Endodermal cell (in vitro differentiated cells): ENCODE measurements at places on chromosomes 2 and 18.

- no peak for DNase-seq
Measured at GRCh38 chr2:46520130-46520711, 40.9 kb downstream of the TMEM247 start.

GRCh38 chr2:176099159-176099727 is 352 bp upstream of the HOXD12 start:
- peak; percentile 68 for DNase-seq

GRCh38 chr2:157737656-157738055 is 109.0 kb upstream of the ACVR1C start:
- no peak for DNase-seq

DNA sequence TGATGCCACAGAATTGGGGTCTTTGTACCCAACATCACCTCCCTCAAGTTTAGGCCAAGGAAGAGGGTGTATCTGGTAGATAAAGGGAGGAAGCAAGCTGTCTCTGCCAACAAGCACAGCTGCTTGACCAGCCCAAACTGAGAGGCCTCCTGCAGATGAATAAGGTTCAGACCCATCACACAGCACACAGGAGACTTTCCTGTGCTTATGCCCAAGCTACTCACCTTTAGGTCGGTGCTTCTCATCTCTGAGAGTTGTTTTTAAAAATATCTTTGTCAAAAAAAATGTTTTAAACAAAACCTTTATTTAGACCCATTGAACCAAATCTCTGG is 24.7 kb upstream of the SP3 start:
- no peak for DNase-seq

DNA sequence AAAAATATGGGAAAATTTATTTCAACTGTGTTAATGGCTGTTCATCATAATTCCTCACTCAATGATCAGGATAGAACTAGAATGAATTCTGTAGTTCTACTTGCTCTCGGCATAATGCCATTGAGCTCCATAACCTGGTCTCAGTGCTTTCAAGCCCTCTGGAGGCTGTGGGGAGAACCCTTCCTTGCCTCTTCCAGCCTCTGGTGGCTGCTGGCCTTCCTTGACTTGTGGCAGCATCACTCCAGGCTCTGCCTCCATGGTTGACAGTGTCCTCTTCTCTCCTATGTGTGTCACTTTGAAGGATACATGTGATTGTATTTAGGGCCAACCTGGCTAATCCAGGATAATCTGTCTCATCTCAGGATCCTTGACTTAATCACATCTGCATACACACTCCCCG is 26.9 kb upstream of the CABYR start:
- no peak for DNase-seq

DNA sequence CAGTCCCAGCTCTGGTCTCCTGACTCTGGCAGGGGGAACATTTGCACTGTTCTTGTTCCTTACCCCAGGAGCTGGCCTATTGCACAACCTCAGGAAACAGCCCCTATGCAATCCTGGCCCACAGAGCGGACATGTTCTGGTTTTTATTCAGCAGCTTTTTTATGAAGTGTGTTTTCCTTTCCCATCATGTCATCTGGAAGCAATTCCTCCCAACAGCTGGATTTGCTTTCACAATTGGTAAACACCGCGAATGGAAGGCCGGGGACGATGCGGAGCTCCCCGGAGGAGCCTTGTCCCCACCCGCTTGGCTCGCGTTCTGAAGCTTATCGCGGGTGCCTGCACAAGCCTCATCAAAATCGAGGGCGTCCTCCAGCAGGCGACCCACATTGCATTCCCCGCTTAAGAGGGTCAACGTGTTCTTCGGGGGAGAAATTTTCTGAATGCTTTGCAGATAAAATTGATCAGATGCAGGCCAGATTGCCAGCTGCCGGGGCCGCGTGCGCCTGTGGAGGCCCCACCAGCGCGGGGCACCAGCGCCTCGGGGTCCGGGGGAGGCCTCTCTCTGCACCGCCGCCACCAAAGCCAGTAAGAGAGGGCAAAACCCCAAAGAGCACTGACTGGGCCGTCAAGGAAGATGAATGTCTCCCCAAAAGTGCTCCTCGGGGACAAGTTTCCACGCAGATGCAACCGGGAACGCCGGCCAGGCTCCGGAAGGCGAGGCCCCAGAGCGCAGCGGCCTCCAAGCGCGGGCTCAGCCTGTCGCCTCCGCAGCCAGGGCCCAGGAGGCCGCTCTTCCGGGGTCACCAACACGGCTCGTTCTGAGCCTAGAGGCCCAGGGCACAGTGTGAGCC is 60.3 kb upstream of the SP3 start:
- no peak for DNase-seq

GRCh38 chr2:158714420-158714819 is 80.7 kb upstream of the DAPL1 start:
- no peak for DNase-seq

- no peak for DNase-seq
Measured at GRCh38 chr2:198756166-198756565, 701.6 kb downstream of the SATB2 start.

GRCh38 chr2:29920631-29921559 is 491 bp downstream of the ALK start:
- peak; percentile 79 for DNase-seq

DNA sequence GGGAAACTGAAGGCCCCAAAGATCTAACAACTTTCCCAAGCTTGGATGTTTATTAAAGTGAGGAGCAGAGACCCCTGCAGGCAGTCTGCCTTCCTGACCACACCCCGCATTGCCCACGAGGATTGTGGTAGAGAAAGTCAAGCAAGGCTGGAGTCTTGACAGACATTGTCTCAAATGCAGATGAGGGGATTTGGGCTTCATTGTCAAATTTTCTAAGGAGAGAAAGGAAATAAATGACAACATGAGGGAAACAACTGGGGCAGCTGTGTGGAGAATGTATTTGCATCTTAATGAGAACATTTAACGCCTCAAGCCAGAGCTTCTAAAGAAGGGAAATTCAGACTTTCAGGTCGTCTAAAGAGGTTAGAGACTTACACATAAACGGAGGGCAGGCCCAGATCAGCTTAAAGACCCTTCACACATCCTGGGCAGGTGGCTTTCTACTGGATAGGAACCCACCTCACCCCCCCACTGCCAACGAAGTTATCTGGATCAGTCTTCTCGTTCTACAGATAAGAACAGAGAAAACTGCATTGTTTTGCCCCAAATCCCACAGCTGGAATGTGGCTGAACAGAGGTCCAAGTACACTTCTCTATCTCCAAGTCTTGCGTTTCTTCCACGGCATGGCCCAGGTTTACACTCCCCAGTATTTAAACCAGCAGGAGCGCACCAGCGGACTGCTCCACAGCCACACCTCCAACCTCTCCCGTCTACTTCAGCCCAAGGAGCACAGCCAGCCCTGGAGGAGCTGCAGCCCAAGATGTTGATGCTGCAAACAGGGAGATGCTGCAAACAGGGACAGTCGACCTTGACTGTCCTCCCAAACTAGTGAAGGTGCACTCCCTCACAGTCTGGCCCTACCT is 16.2 kb upstream of the SCG2 start:
- peak; percentile 92 for DNase-seq

DNA sequence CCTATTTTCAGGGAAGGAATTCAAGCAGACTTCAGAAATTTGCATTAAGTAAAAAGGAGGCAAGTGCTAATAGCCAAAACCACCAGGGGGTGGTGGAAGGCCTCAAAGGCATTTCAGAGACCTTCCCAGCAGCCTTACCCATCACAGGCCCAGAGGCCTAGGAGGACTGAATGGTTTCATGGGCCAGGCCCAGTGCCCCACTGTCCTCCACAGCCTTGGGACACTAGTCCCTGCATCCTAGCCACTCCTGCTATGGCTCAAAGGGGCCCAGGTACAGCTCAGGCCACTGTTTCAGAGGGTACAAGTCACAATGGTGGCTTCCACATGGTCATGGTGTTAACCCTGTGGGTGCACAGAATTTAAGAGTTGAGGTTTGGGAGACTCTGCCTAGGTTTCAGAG is 58.6 kb upstream of the CHAC2 start:
- peak; percentile 58 for DNase-seq

DNA sequence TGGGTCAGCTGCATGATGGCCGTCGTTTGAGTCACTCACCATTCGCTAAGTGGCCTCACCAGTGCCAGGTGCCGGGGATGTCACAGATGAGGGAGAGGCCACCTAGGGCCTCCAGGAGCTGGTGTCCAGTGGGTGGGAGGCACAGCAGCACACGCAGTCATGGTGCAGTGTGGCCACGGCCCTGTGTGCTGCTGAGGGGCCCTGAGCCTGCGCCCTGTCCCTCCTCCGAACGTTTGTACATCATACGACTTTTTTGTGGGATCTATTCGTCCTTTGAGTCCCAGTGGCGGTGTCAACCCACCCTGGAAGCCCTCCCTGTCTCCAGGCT is 30.1 kb upstream of the ODC1 start:
- DNase-seq, result no peak

GRCh38 chr2:231222318-231223000 is 24.0 kb downstream of the ARMC9 start:
- no peak for DNase-seq

DNA sequence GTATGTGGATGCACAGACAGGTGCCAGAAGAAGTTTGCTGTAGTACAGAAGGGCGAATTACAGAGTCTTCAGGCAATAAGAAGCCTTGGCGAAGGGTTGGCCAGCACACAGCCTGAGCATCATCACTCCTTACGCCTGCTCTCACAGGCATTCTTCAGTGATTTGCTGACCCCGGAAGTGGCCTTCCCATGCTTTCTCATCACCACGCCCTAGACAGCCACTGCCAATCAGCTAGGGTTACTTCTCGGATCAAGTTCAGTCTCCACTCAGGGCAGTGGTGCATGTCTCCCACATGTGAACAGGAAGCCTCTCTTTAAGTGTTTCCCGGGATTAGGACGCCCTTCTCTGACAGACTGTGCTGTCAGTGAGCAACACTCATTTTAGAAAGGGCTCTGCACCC is 81.8 kb downstream of the C1QL2 start:
- DNase-seq, result peak; percentile 27

- peak; percentile 91 for DNase-seq
Measured at GRCh38 chr18:45775241-45775676, 50.2 kb upstream of the SIGLEC15 start.

GRCh38 chr18:58754544-58755068 is 83.3 kb downstream of the MALT1 start:
- DNase-seq, result no peak

GRCh38 chr18:48138660-48139430 is 208.4 kb upstream of the SMAD2 start:
- DNase-seq, result no peak

- DNase-seq, result no peak
Measured at GRCh38 chr2:102392942-102393341, 30.0 kb upstream of the IL18RAP start.

- DNase-seq, result no peak
Measured at GRCh38 chr2:151623631-151624030, 110.6 kb downstream of the NEB start.

- DNase-seq, result peak; percentile 75
Measured at GRCh38 chr2:10462178-10463083, 14.3 kb upstream of the ODC1 start.

DNA sequence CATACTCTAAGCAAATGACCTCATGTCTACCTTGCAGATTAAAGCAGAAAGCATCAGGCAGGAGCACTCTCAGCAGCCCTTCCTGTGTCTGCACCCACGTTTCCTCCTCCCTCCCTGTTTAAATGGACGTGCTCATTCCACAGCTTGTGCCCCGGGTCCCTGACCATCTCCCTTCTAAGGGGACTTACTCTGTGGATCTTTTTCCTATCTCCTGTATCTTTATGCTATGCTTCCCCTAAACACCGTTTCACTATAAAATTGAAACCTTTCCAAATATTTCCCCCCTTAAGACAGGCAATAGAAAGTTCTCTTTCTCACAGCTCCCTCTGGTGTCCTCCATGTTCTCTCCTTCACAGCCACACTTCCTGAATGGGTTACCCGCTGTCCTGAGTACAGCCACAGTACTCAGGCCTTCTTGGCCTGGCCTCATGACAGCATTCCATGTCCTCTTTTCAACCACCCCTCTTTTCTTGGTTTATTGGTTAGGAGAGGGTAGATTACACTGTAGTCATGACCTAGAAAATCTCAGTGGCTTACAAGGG is 41.1 kb downstream of the TMEM185B start:
- no peak for DNase-seq

DNA sequence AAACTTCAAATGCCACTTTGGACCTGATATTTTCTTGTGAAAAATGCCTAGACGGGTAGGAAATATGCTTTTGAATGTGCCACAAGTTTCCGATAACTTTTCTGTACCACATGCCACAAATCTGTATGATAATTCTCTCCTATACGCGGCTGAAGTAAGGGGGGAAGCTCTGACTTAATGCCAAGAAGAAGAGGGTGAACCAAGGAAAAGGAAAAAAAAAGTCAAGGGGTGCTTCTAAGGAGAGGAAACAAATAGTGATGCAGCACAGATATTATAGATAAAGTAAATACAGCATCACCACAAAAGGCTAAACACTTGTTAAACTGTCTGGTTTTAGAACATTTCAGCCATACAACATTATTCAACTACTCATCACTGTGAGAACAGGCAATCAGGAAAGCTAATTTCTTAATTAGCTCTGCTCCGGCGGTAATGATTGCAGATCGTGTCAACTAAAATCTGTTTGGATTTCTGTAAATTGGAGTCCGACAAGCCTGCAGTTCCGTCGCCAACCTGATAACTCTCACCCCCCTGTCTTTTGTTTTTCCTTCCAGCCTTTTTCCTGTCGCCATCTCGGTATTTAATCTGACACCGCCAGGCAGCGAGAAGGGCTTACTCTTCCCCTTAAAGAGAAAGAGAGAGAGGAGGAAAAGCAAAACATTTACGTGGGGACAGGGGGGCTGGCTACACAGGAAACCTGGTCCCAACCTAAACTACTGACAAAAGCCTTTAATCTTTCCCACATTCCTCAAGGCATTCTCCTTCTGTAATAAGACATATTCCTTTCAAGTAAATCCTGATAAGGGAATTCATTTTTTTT is 67.5 kb downstream of the ZEB2 start:
- peak; percentile 79 for DNase-seq

DNA sequence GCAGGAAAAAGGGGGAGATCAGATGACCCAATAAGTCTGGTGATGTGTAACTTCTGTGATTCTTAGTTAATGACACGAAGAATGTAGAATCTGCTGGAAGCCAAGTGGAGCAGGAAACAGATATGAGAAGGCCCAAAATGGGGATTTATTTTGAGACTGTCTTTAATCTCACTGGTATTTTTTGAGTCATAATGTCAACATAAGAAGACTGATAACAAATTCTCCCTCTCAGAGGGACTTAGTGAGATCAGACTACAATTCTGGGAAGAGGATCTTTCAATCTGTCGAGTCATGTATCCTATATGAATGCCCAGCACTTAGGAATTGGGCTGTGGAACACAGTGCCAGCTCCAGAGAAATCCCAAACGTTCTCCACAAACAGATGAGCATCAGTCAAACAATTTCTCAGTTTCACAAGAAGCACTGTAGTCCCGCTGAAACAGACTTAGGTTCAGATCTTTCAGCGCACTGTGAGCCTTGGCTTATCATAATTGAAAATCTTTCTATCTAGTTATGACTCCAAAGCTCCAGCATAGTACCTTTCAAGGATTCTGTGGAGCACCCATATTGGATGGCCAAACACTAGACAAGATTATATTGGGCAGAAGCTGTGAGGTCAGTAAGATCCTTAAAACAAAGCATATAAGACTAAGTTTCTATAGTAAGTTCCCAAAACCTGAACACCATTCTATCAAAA is 738.2 kb downstream of the LRP1B start:
- no peak for DNase-seq

GRCh38 chr2:195819276-195819675 is 162.2 kb downstream of the SLC39A10 start:
- no peak for DNase-seq
